Stimulated activated CD8-positive, alpha-beta memory T cell treated with anti-CD3 and anti-CD28 coated beads, Interleukin-15, amount 100 ng/mL, for 1 hour (primary cell): ENCODE measurements at places on chromosomes 12 and 14.

DNA sequence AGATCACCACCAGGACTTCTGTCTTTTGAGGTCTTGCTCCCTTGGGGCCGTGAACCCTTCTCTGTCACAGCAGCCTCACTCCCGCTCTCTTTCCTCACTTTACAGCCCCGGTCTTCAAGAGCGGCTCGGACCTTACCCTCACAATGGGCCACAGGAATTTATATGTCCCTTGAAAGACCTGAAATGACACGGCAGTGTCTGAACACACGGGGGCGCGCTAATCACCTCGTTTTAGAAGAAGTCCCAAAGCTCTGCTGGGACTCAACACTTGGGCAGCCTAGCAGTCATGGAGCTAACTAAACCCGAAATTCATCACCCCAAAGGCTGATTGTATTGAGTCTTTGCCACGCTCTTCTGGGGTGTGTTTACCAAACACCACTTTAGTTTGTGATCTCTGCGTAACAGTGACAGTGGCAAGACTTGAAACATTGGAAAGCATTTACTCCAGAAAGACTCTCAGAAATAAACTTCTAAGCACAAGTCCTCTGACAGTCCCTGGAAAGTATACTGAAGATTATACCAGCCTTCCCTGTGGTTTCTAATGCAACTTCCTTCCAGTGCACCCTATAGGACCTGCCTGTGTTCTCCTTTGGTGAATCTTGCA lies 29.0 kb downstream of the SERPINA11 start:
- DNase-seq = peak; percentile 1

- DNase-seq = no peak
These were observed 36.0 kb downstream of the FBRSL1 start for GRCh38 chr12:132525833-132526455.

GRCh38 chr12:49507139-49507538 lies 31.7 kb upstream of the KCNH3 start:
- DNase-seq = no peak

- no peak for DNase-seq
These were observed 249.8 kb upstream of the SFSWAP start for GRCh38 chr12:131461096-131461495.

DNA sequence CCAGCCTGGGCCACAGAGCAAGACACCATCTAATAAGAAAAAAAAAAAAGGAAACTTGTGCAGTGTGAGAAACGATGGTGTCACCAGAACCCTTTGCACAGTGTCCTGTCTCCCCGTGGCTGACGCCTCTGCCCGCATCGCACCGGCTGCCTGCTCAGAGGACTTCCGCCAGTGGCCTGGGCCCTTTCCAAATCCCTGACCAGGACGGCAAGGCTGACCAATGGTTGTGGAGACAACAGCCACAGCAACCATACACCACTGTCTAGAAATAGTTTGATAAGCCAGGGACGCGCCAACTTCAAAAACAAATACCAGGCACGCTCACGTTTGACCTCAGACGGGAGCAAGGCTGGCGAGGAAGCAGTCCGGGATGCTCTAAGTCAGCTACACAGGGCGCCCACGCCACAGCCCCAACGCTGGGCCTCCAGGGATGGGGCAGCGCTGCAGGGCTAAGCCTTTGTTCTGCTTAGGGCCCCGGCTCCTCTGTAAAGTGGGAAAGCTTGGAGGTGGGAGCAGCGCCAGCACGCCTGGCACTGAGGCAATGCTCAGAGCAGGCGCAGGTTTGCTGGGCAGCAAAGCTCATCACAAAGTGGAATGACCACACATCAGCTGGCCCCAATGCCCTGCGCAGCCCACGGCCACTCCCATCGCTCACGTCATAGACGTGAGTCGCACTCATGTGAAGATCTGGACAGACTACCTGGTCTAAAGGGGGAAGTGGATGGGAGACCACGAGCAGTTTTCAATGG lies 12.5 kb downstream of the PGAM5 start:
- no peak for DNase-seq

DNA sequence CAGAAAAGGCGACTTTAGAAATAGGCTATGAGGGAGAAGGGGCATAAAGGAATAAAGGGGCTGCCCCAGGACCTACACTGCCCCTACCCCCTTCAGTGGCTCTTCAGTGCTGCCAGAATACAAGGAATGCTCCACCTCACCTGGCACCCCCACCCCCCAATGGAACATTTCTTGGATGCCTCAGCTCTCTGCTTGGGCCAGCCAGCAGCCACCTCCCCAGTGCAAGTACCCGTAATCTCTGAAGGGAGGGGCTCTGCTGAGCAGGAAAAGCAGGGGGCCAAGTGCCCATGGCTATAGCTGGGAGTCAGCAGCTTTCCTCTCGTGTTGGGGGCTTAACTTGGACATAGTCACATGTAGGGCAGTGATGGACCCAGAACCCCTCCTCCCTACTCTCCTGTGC lies 33.3 kb downstream of the BAZ2A start:
- DNase-seq = no peak

GRCh38 chr14:100392356-100392755 lies 69.2 kb downstream of the SLC25A47 start:
- no peak for DNase-seq

DNA sequence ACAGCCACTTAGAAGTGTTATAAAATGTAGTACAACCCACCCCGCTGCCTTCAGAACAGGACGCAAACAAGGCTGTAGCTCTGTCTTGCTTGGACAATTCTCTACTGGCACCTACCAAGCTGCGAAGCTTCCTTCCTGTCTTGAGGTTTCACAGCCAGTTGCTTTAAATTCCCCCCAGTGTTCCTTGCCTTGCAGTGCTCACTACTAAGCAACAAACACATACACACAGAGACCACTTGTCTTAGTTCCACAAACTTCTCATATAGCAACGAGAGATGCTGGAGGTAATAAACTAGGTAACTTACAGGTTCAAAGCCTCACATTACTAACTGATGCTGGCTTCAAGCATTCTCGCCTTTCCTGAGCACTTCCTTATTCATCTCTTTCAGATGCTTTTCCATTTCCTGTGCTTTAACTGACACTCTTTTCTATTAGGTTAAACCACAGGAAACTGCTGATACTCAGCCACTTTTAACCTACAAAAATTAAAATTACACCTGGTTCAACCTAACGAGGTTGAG lies 91.5 kb upstream of the PTGDR start:
- DNase-seq = peak; percentile 13

GRCh38 chr12:168763-169525 lies 45.0 kb downstream of the SLC6A12 start:
- DNase-seq = no peak

- DNase-seq = no peak
These were observed 1.5 kb downstream of the EML5 start for GRCh38 chr14:88791252-88791621.

DNA sequence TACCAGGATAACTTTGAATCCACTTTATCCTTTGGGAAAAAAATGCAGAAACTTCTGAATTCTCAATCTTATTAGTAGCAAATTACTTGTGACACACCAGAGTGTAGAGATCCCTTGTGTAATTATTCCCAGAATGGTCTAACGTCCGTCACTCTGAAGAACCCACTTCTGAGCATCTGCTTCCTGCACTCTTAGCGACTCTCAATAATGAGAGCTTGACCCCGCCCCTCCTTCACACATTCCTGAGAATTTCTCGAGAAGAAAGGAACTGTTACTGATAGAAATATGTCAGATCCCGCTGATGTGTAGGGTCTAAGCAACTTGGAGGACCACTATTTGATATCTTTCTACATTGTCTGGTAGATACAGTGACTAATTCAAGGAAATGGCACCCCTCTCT lies 218.3 kb upstream of the PDZRN4 start:
- DNase-seq = no peak

- DNase-seq = no peak
These were observed 71.7 kb downstream of the CCDC92 start for GRCh38 chr12:123900871-123901376.

DNA sequence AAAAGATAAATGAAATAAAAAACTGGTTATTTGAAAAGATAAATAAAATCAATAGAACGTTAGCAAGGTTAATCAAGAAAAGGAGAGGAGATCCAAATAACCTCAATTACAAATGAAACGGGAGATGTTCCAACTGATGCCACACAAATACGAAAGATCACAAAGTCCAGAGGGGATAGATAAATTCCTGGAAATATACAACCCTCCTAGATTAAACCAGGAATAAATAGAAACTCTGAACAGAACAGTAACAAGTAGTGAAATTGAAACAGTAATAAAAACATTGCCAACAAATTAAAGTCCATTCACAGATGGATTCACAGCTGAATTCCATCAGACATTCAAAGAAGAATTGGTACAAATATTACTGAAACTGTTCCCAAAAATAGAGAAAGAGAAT lies 12.4 kb downstream of the CLEC1A start:
- DNase-seq = no peak

GRCh38 chr14:79825046-79825521 lies 386.2 kb downstream of the DIO2 start:
- DNase-seq = no peak

- no peak for DNase-seq
These were observed 88.1 kb upstream of the WSCD2 start for GRCh38 chr12:108040947-108041346.

DNA sequence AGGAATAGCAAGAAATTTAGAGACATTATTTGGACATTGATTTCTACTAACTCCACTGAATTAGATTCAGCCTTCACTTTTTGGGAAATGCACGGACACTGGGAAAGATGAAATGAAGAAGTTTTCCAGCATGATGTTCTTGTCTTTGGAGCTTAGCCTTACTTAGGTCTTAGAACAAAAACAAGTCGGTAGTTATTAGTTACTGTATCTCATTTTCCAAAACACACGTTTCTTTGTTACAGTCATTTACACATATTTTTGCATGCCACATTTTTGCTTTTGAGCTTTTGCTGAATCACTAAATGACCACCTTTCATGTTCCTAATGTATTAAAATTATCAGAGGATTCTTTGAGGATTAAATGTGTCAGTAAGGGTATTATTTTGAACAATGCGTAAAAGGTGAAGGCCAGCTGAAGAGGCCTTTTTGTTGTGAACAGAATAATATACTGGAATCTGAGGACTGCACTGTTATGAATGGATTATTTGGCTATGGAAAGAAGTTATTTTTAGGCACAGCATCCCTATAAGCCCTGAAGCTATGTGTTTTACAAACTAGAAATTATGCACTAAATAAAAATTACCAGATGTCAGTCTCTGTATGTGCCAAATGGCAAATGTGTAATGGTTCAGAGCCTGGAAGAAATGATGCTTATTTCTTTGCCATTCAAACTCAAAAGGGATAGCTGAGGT lies 138.2 kb downstream of the SRGAP1 start:
- no peak for DNase-seq

- DNase-seq = no peak
These were observed 2.1 kb downstream of the ITPK1 start for GRCh38 chr14:93113678-93114067.

GRCh38 chr14:96624661-96625425 lies 122.7 kb downstream of the PAPOLA start:
- DNase-seq = no peak

DNA sequence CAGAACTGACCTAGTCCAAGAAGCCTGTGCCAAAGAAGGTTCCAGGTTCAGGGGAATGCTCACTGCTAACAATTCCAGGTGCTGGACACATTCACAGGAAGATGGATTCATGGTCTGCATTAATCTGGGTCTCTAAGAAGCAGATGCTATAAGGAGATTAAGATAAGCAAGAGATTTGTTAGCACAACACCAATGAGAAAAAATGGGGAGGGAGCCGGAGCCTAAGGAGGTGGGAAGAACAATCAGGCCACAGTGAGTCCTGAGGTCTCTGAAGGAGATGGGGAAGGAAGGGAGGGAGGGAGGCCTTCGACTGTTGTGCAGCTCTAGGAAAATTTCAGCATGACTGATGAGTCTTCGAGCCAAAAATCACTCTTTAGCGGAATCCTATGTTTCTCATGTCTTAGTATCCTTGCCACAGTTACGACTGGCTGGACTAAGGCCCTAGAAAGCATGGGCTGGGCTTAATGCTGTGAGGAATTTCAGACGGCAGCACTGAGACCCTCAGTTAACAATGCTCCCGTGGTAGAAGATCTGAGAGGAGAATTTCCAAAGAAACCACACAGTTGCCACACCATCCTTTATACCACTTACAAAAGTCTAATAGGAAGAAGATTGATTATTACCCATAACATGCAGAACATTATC lies 31.5 kb upstream of the PTGDR start:
- DNase-seq = no peak

GRCh38 chr14:24612196-24612595 lies 2.7 kb upstream of the GZMH start:
- no peak for DNase-seq

- DNase-seq = no peak
These were observed 118.2 kb upstream of the TMCC3 start for GRCh38 chr12:94768398-94769046.

DNA sequence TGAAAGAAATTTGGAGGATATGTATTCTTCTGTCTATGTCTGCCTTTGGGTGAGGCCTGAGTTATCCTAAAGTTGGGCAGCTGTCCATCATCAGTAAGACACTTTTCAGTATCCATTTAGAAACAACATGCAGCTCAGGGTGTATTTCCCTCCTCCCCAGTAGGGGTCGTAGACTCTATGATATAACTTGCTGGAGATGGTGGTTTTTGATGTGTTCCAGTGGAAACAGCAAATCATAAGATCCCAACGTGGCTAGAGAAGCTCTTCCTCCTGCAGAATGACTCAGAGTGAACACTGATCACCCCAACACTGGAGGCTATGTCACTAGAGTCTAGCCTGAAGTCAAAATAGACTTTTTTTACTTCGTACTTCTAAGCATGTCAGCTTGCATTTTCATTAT lies 331.6 kb upstream of the STXBP6 start:
- DNase-seq = no peak

- no peak for DNase-seq
These were observed 1046.1 kb downstream of the SLC6A15 start for GRCh38 chr12:83866477-83866876.

GRCh38 chr12:49061157-49061650 lies 610 bp upstream of the KMT2D start:
- DNase-seq = no peak

DNA sequence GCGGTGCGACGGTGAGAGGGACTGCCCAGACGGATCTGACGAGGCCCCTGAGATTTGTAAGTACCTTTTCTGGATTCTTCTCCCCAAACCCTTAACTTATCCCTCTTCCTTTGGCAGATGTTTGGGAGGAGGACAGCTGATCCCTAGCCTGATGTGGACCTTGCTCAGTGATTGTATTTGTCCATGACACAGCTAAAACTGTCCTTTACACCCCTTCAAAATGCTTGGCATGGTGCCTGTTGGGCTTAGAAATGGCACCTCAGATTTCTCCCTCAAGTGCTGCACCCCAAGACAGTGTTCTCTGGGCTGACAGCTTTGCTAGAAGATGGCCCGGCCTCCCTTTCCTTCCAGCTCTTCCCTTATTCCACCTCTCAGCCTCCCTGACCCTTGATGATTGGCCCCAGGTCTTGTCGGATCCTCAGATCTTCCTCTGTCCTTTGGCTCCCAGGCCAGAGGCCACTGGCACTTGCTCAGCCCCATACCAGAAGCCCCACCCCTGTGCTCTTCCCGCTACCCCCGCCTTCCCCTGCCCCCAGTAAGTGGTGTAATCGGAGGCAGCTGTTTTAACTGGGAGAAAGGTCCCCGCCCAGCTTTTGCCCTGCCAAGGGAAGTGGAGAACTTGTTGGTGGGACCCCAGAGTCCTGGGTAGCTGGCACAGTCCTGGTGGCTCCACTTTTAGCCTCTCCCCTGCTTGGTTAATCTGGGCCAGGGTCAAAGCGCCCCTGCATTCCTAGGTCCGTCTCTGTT lies 8.7 kb downstream of the LRP1-AS start:
- no peak for DNase-seq
